ENCODE measurements at places on chromosomes 16 and 17.

- no peak for DNase-seq
Measured at GRCh38 chr16:74657870-74658642, 8.6 kb downstream of the RFWD3 start.

GRCh38 chr17:31425282-31426040 is 34.0 kb downstream of the RAB11FIP4 start:
- no peak for DNase-seq

DNA sequence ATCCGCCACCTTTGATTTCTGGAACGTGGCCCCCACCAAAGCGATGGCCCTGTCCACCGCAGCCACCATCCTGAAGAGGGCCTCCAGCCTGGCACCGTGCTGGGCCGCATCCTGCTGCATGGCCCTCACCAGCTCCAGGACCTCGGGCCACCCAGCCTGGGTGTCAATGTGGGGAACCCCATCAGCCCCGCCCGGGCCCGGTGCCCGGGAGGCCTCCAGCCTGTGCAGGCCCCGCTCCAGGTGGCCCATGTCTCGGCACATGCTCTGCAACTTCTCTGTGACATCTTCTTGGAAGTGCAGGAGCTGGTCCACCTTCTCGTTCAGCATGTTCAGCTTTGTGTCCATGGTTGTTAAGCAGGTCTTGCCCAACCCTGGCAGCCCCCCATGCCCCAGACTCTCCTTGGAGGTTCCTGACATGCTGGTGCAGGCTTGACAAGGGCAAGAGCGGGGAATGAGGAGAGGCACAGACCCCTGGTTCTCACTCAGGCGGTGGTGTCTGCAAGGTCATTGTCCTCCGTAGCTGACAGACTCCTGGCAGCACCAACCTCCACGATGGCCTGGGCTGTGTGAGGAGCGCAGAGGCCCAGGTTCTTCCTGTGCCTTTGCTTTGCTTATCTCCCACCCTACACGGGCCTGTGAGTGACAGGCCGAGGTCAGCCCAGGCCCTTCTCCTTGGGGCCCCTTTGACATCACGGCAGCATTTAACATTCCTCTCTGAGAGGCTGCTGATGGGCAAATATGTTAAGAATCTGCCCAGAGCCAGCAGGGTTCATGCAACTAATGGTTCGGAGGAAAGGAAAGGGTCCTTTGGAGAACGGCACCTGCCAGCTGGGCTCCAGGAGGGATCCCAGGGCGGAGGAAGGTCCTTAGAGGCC is at the start of gene MYLK3:
MYLK3 (minus strand) TSS at position 568 of the 875 bp plus-strand sequence; CDS start at position 417, 151 bp downstream.
- DNase-seq, result no peak

- no peak for DNase-seq
Measured at GRCh38 chr17:65966072-65966695, 225.7 kb downstream of the CEP112 start.

- no peak for DNase-seq
Measured at GRCh38 chr17:74780443-74781238, 4.5 kb upstream of the NAT9 start.

DNA sequence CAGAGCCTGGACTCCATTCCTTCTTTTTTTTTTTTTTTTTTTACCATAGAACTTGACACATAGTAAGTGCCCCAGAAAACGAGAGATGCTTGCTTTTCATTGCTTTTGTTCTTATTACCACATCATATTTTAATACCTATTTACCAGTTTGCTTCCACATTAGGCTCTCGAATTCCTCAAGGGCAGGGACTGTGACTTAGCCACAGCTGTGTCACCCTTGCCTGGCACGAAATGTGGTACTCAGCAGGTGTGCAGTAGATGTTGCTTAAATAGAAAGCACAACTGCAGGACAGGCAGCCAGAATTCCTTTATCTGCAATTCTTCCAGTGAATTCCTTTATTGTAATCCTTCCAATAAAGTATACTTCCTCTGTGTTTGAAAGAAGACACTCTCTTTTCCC is 393.0 kb downstream of the HAPSTR1 start:
- no peak for DNase-seq

- no peak for DNase-seq
Measured at GRCh38 chr17:18314059-18314730, 599 bp downstream of the TOP3A start.

DNA sequence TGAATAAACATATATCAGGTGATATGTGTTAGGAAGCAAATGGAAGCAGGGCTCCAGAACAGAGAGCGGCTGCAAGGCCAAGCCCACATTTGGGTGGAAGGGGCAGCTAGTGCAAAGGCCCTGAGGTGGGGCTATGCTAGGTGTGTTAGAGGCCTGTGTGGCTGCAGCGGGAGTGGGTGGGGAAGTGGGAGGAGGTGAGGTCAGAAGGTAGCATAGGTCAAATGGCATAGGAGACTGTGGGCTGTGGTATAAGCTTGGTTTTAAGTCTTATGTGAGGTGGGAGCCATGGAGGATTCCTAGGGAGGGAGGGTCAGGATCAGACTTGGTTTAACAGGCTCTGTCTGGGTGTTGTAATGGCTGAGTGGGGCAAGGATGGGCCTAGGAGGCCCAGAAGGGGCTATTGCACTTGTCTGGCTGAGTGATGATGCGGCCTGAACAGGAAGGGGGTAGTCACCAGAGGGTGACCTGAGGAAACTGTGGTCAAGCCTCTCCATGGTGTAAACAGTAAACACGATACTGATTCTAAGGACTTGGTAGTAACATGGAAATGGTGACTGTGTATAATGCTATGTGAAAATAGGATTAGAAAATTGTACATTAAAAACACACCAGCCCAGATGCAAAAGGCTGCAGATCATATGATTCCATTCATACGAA is 31.1 kb downstream of the RAI1 start:
- DNase-seq, result peak; percentile 95

- DNase-seq, result no peak
Measured at GRCh38 chr16:66373667-66374066, 7.2 kb downstream of the CDH5 start.

GRCh38 chr16:24978370-24978914 is 36.7 kb downstream of the ARHGAP17 start:
- no peak for DNase-seq

DNA sequence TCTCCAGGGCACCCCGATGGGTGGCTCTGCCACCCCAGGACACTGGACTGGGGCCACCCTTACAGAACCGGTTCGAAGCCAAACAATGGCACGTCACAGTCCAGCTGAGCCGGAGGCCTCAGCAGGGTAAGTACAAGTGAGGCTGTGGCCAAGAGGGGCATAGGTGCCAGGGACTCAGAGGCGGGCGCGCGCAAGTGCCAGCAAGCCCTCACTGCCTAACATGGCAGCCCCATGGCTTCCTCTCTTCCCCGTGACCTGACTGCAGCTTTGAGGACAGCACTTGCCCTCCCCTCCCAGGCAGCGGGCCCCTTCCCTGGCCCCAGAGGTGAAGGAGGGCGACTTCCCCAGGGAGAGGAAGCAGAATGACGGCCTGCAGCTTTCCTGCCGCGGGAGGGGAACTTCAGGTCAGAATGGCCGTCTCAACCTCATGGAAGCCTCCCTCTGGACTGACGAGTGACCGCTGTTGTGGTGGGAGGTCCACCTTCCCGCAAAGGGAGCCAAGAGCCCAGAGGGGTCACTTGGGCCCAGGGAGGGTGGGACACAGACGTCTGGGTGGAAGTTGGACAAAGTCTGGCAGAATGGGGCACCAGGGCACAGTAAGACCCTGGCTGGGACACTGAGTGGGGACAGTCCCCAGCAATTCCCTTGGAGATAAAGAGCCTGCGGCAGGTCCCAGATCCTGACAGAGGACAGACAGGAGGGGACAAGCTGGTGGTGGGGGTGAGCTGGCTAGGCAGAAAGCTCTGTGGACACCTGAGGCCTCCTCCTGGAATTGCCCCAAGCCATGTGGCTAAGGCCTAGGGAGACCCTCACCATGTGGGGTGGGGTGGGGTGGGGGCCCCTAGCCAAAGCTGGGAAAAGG is 52.1 kb upstream of the TOB1 start:
- no peak for DNase-seq

GRCh38 chr17:21242026-21242697 is 11.0 kb downstream of the NATD1 start:
- DNase-seq, result no peak

DNA sequence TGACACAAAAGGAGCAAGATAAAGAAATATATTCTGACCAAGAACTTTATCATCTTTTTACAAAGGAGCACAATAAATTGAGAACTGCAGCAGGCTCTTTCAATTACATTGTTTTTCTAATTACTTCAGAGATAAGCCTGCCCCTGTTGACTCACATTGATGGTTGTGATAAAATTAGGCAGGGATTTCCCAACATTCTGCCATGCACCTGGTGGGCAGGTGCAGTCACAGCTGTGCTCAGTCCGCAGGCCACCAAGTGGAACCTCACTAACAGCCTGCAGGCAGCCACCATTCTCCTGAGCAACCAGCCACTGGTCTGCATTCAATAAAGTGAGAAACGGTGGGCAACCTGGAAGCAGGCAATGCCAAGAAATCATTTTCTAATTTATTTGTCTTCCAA is 5.1 kb downstream of the FANCA start:
- DNase-seq, result no peak

DNA sequence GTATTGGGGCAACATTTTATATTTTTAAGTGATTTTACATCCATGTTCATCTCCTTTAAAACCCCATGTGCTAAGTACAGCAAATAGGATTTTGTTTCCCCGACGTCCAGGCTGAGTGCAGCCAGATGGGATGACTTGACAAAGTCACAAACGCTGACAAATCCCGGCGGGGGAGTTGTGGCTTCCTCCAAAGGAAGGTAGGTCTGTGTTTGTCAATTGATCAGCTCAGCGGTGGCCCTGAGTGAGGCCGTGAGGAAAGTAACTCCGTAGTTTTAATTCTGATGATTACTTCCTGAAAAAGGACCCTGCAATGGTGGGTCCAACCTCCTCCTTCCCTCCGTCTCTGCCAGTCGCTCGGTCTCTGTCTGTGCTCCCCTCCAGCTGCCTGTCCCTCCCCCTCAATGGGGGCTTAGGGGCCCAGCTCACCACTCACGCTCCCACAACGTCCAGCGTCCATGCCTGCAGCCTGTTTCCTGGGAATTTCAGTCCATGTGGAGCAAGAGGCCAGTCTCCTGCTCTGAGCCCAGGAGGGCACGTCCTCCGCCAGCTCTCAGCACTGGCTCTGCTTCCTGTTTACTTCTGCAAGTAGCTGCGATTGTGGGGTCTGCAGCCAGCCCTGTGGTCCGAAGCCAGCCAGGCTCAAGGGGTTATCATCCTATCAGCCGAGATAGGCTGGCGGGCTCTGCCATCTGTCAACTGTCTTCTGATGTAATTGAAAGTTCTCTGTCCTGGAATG is 209.4 kb upstream of the FOXF1 start:
- DNase-seq, result no peak

DNA sequence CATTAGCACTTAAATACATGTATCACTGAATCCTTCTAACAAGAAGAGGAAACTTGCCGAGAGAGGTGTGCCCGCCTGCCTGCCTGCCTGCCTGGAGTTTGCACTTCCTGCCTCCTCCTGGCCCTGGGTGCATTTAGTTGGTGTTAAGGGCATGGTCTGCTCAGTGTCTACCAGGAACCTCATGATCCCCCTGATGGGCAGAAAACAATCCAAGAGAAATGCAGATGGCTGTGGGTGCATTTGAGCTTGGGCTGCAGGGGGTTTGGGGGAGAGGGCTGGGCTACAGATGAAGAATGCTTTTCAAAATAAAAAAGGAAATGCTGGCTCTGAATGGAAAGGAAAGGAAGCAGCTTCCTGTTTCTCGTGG is 10.1 kb downstream of the KSR1 start:
- no peak for DNase-seq

- DNase-seq, result no peak
Measured at GRCh38 chr16:11060842-11061241, 116.5 kb downstream of the CLEC16A start.

DNA sequence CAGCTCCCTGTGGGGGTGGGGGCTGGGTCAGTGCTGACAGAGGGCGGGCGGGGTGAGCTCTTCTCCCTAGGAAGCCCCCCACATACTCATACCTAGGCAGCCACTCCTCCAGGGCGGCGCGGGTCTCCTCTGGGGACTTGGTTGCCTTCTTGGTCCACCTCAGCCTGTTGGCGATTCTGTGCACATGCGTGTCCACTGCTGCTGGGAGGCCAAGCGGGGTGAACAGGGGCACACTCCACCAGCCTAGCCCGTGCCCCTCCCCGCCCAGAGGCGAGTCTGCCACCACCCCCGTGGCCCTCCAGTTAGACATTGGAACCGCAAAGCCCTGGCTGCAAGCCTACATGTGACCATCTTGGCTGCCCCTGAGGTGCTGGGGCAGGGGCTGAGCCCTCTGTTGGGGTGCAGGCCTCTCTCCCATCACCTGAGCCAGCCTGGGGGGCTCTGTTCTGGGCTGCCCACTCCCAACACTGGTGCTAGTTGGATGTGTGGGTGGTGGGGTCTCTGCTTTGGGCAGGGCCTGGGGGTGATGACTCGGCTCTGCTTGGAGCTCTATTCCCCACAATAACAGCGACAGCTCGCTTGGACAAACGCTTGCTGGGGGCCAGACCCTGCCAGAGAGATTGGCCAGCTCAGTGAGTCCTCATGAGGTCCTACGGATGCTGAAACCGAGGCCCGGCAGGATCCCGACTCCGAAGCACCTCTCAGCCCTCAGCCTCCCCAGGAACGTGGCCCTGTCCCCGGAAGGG is 7.4 kb downstream of the NTHL1 start:
- DNase-seq, result no peak

DNA sequence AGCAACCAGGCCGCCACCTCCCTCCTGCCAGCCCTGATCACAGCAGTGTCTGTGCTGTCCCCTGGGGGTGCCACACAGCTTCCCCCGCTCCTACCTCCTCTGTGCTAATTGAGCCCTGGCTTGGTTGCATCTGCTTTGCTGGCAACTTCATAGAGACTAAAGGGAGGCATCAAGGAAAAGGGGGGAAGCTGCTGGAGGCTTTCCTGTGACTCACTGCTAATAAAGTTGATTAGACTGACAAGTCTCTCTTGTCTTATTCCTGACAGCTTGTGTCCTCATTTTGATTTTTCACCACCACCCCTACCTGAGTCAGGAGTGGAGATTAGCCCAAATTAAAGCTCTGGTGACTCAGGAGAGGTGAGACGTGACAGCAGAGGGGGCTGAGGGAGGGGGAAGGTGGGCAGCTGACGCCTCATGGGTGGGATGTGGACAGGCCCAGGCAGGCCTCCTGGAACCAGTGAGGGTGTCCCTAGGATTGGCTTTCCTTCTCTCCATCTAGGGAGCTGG is 310.0 kb downstream of the CBLN1 start:
- DNase-seq, result no peak

GRCh38 chr17:836151-836550 is 54.0 kb downstream of the MRM3 start:
- DNase-seq, result no peak

GRCh38 chr17:17780922-17781590 is 55.7 kb downstream of the SREBF1 start:
- no peak for DNase-seq

- peak; percentile 80 for DNase-seq
Measured at GRCh38 chr16:46629331-46630219, 8.4 kb upstream of the SHCBP1 start.

GRCh38 chr16:4510131-4510530 is 28.4 kb downstream of the CDIP1 start:
- no peak for DNase-seq

- DNase-seq, result no peak
Measured at GRCh38 chr16:17776888-17777287, 306.1 kb upstream of the XYLT1 start.
